Stimulated activated CD4-positive, alpha-beta T cell treated with anti-CD3 and anti-CD28 coated beads, Interleukin-1b, Interleukin-23, amount 100 ng/mL, for 1 hour (primary cell): ENCODE measurements at places on chromosomes 3 and 15.

GRCh38 chr15:93141371-93141794, 52.4 kb upstream of the RGMA start:
- DNase-seq = no peak

- no peak for DNase-seq
Observed at GRCh38 chr3:73422571-73422970, 202.2 kb downstream of the PDZRN3 start.

GRCh38 chr3:148646126-148646665, 51.5 kb upstream of the AGTR1 start:
- DNase-seq = no peak

GRCh38 chr15:52518487-52519371, 10.0 kb downstream of the MYO5A start:
- DNase-seq = no peak

DNA sequence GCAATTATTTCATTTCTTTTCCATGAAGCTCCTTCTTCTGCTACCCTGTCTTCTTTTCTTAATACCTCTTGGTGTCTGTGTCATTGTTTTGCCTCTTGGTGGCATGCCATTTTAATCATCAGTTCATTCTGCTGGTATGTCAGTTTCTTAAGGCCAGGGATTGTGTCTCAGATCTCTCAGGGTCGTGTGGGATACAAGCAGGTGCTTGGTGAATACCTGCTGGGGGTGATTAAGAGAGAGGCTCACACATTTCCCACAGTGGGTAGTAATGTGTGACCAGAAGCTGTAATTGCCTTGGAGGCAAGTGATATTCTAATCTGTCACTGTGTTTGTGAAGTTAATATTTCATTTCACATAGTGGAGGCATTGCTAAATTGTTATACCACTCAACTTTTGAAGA, 361.4 kb upstream of the TRIM42 start:
- no peak for DNase-seq
